ENCODE measurements at places on chromosomes 11 and 22.
A peak's percentile ranks its signal among the peaks of the same experiment; 100 is the strongest.

DNA sequence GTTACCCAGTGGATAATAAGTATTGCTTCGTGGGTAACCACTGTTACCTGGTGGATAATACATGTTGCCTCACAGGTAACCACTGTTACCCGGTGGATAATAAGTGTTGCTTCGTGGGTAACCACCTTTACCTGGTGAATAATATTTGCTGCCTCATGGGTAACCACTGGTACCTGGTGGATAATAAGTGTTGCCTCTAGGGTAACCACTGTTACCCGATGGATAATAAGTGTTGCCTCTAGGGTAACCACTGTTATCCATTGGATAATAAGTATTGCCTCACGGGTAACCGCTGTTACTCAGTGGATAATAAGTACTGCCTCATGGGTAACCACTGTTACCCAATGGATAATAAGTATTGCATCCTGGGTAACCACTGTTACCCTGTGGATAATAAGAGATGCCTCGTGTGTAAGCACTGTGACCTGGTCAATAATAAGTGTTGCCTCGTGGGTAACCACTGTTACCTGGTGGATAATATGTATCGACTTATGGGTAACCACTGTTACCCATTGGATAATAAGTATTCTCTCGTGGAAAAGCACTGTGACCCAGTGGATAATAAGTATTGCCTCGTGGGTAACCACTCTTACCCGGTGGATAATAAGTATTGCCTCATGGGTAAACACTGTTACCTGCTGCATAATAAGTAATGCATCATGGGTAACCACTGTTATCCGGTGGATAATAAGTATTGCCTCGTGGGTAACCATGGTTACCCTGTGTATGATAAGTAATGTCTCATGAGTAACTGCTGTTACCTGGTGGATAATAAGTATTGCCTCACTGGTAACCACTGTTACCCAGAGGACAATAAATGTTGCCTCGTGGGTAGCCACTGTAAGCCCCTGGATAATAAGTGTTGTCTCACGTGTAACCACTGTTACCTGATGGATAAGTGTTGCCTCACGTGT lies 20.1 kb upstream of the NXPE4 start:
- no peak for DNase-seq

DNA sequence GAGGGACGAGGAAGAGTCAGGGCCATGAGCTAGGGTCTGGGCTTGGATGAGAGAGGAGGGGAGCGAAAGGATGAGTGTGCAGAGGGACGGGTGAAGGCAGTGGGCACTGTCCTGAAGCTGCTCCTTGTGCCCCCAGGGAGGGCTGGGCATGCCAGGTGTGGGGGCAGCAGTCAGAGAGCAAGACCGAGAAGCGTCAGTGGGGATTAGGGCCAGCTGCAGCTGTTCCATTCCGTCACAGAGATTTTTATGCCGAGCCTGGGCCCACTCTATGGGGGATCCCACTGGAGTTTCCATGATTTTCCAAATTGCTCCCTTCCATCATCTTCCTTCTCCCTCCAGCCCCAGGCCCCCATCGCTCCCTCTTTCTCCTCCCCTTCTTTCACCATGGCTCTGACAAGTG lies 93.2 kb downstream of the NECTIN1 start:
- no peak for DNase-seq

GRCh38 chr11:3219281-3219892 lies 774 bp upstream of the MRGPRG start:
- no peak for DNase-seq

- no peak for DNase-seq
These were observed 87.3 kb upstream of the FGF3 start for GRCh38 chr11:69906453-69906907.

GRCh38 chr11:108797578-108798100 lies 132.8 kb downstream of the DDX10 start:
- DNase-seq = no peak

DNA sequence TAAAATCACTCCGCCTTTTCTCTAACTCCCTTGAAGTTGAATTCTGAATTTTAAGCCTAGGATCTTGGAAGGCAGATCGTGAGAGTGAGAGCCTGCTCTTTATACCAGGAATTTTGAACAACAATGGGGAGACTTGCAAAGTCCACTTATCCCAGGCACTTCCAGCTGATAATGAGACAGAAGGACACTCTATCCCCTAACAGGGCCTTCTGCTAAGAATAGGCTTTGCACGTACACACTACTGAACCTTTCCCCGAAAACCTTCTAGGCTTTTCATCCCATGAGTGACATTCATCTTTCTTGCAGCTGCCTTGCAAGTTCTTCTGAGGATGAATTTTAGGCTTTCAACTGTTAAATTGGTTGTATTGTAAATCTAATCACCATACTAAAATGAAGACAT lies 44.0 kb upstream of the WT1 start:
- DNase-seq = no peak

DNA sequence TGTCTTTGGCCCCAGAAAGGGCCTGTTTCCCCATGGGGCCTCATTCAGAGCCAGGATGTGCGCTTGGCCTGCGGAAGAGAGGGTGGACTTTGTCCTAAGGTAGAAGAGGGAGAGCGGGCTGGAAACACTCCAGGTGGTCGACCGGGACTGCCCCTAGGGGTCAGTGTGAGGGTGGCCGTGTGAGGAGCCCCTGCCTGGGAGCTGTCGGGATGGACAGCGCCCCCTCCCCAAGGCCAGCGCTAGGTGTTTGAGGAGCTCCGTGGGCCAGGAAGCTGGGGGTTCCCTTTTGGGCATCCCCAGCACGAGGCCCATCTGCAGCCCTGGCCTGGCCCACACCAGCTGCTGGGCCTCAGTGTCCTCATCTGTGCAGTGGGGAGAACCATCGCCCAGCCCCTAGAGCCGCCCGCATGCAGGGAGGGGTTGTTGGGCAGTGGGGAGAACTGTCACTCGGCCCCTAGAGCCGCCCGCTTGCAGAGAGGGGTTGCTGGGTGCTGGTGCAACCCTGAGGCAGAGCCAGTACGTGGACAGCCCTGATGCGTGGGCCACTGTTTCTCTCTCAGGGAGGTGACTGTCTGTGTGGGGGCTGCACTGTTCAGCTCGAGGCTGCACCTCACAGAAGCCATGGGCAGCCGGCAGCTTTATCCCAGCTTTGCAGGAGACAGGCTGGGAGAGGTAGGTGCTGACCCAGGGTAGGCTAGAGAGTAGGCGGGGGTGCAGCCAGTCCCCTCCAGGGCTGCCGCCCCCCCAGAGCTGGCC lies 1319.9 kb downstream of the BRD1 start:
- DNase-seq = no peak

DNA sequence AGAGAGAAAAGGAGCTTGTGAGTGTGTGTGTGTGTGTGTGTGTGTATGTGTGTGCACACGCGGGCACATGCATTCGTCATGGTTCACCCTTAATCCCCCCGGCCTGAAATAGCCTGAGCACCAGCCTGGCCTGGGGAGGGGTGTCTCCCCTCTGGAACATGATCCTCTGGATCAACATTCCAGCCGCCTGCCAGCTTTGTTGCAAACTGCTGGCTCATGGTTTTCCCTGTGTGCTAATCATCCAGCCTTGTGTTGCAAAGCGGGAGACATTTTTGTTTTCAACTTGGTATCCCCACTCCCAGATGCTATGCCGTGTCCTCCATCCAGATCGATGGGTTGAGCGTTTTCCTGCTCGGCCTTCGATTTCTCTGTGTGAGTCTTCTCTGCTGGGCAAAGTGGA lies 94.3 kb downstream of the FEZ1 start:
- DNase-seq = no peak

GRCh38 chr11:118746988-118747585 lies 43.9 kb downstream of the DDX6 start:
- no peak for DNase-seq

DNA sequence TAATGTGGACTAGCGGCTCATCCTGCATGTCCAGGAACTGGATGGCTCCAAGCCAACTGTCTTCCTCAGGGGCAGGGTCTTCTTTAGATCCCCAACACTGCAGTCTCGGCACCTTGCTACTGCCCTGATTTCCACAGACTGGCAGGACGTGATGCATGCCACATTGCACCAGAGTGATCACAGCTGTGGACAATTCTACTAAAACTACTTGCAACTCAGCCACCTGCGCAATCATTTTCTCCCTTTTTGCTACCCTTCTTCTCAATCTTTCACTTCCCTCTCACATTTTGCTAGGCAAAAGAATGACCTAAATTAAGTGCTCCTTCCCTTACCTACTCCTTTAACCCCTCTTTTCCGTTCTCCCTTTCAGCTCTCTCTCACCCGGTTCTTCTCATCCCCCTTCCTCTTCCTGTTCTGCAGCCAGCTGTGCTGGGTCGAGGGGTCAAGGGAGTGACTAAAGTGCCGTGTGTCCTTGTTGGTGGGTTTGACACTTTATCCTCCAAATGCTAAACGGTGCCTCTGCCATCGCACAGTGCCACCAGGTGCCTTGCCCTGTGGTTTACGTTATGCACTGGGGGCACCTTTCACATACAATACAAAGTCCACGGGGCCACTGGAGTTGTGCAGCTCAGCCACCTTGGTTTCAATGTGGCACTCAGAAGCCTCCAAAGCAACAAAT lies 11.5 kb upstream of the PEX26 start:
- DNase-seq = no peak

DNA sequence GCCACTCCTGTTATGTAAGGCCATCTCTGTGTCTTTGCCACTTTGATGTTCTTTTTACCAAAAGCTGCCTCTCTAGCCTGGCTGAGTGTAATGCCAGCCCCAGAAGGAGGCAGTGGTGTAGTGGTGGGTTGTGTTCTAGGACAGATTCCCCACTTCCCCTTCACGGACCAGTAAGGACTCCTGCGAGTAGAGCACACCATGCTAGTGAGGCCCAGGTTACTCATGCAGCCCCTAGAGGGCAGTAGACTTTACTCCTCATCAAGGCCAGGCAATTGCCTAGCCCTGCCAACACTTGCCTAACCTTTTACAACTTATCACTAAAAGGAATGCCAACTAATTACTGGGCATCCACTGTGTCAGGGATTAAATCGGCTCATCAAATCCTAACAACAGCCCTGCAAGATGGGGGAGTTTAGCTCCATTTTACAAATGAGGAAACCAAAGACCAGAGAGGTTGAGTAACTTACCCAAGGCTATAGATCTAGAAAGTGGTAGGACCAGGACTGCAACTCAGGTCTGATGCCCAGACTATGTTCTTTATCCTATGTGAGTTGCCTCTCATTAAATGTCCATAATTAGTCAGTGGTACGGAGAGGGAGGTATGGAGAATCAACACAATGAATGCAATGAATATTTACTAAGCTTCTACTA lies 75.3 kb downstream of the APIP start:
- peak; percentile 28 for DNase-seq
